ENCODE measurements at places on chromosomes 12 and 14. TPM values are rescaled to one million over a fixed set of nuclear protein-coding genes. Genes with fewer than 3 reads are reported as not detected.
A peak's percentile ranks its signal among the peaks of the same experiment; 100 is the strongest.

GRCh38 chr12:121718653-121719239, 6.2 kb downstream of the TMEM120B start:
- no peak overlapping the region for H3K4me3 ChIP-seq
- peaks cover 6% of the 10 kb centered on the region for H3K4me1 ChIP-seq
- no peaks in the 10 kb centered on the region for H3K27me3 ChIP-seq
- H3K27ac ChIP-seq = no peak overlapping the region
- no peaks in the 10 kb centered on the region for H3K36me3 ChIP-seq
- no peak for DNase-seq

DNA sequence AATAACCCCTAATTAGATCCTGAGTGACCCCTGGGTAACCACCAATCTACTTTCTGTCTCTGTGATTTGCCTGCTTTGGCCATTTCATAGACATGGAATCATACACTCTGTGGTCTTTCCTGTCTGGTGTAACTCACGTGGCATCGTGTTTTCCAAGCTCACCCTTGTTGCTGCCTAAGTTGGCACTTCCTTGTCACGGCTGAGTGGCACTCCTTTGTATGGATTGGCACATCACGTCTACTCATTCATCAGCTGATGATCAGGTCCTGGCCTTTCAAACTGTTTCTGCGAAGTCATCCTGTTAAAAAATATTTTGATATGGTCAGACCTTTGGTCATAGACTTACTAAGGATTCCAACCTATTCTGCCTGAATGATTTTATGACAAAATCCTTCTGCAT, 87.7 kb downstream of the GLT1D1 start:
- no peak overlapping the region for H3K4me3 ChIP-seq
- DNase-seq = no peak
- no peaks in the 10 kb centered on the region for H3K27me3 ChIP-seq
- H3K4me1 ChIP-seq = no peaks in the 10 kb centered on the region
- no peaks in the 10 kb centered on the region for H3K36me3 ChIP-seq
- no peak overlapping the region for H3K27ac ChIP-seq

DNA sequence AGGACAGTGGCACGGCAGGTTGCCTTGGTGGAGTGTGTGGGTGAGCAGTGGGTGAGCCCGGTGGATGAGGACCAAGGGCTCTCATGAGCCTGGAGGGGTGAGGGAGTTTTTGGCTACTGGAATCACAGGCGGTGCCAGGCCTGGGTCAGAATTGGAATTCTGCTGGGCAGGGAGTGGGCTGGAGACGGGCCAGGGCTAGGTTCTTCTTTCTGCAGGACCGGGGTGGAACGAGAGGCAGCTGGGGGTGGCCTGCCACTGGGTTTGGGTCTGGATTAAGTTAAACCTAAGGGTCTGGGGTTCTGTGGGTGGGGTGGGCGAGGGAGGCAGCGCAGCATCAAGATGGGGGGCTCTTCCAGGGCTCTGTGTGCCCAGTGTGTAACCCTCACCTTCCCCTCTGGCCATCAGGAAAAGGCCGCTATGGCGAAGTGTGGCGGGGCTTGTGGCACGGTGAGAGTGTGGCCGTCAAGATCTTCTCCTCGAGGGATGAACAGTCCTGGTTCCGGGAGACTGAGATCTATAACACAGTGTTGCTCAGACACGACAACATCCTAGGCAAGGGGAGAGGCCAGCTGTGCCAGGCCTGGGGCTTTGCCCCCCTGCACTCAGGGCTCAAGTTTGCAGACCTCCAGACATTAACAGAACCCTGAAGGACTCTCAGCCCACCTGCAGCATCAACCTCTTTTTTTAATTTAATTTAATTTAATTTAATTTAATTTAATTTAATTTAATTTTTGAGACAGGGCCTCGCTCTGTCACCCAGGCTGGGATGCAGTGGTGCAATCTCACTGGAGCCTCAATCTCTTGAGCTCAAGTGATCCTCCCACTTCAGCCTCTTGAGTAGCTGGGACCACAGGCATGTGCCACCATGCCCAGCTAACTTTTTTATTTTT, 7.0 kb downstream of the ACVRL1 start:
- peaks cover 58% of the 10 kb centered on the region for H3K4me1 ChIP-seq
- peak overlapping the region; percentile 59 for H3K4me3 ChIP-seq
- H3K27ac ChIP-seq = peak overlapping the region; percentile 58
- H3K36me3 ChIP-seq = no peaks in the 10 kb centered on the region
- H3K27me3 ChIP-seq = peaks cover 3% of the 10 kb centered on the region
- no peak for DNase-seq

DNA sequence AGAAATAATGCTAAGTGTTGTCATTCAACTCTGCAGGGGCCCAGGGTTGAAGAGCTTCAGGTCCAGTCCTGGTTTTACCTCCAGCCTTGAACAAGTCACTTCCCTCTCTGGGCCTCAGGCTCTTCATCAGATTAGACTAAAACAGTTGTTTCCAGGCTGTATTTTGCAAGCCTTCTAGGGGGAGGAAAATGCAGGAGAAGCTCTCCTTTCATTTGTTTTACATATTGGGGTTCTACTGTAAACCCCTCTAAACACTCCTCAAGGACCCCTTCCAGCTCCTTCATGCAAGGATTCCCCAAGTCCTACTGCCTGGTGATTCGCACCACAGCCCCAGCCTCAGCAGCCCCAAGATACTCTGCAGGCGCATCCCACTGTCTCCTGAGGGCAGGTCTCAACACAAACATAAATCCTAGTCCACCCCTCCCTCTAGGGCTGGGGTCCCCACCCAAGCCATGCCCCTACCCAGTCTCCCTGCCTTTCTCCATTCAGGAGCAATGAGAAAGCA, 2.7 kb downstream of the SDR9C7 start:
- H3K4me1 ChIP-seq = peaks cover 5% of the 10 kb centered on the region
- peak; percentile 84 for DNase-seq
- no peak overlapping the region for H3K4me3 ChIP-seq
- H3K27ac ChIP-seq = no peak overlapping the region
- H3K27me3 ChIP-seq = no peaks in the 10 kb centered on the region

- no peak overlapping the region for H3K4me3 ChIP-seq
- H3K36me3 ChIP-seq = peaks cover 5% of the 10 kb centered on the region
- no peaks in the 10 kb centered on the region for H3K27me3 ChIP-seq
- H3K4me1 ChIP-seq = peaks cover 15% of the 10 kb centered on the region
Observed at GRCh38 chr14:74141703-74142102, 56.9 kb downstream of the LIN52 start.

DNA sequence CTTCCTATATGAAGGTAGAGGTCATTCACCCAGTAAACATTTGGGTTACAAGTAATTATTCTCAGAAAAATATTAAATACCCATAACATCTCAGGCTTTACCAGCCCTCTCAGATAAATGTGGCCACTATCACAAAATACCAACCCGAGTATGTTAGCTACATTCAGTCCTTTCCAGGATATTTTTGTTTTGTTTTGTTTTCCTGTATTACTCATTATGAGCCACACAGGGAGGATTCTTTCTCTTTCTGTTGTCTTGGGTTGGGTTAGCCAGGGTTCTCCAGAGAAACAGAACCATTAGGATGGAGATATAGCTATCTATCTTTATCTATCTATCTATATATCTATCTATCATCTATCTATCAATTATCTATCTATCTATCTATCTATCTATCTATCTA, 947.6 kb upstream of the MDGA2 start:
- no peak overlapping the region for H3K27ac ChIP-seq
- DNase-seq = no peak
- no peak overlapping the region for H3K4me3 ChIP-seq

- no peak overlapping the region for H3K27ac ChIP-seq
- peak; percentile 72 for DNase-seq
- H3K27me3 ChIP-seq = no peaks in the 10 kb centered on the region
- H3K4me3 ChIP-seq = no peak overlapping the region
Observed at GRCh38 chr12:130775953-130776856, 60.1 kb upstream of the RIMBP2 start.

GRCh38 chr14:106538201-106538600, 1011.8 kb downstream of the TMEM121 start:
- no peak overlapping the region for H3K4me3 ChIP-seq
- no peaks in the 10 kb centered on the region for H3K36me3 ChIP-seq
- DNase-seq = no peak

- no peaks in the 10 kb centered on the region for H3K4me1 ChIP-seq
- no peaks in the 10 kb centered on the region for H3K27me3 ChIP-seq
- no peak overlapping the region for H3K4me3 ChIP-seq
- H3K36me3 ChIP-seq = no peaks in the 10 kb centered on the region
- no peak for DNase-seq
- H3K27ac ChIP-seq = no peak overlapping the region
Observed at GRCh38 chr12:29990971-29991370, 207.2 kb upstream of the TMTC1 start.

- no peak for DNase-seq
- H3K27ac ChIP-seq = no peak overlapping the region
- H3K4me1 ChIP-seq = no peaks in the 10 kb centered on the region
- no peaks in the 10 kb centered on the region for H3K36me3 ChIP-seq
Observed at GRCh38 chr12:728781-729180, 23.6 kb upstream of the WNK1 start.

DNA sequence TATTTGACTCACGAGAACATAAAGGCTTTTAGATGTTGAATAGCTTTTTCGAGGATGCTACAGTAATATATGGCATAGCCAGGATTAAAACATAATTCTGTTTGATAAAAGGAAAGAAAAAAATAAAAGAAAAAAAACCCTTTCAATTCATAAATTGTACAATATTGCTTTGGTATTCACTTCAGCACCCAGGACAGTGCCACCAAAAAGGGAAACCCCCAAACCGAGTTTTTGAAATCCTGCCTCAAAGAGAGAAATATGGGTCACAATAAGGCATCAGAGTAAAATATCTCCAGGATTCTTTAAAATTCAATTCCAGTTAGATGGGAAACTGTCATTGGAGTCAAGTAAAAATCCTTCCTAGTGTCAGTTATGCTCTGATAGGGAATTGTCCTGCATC, 551.2 kb upstream of the SEL1L start:
- DNase-seq = no peak
- no peaks in the 10 kb centered on the region for H3K4me1 ChIP-seq
- H3K27me3 ChIP-seq = no peaks in the 10 kb centered on the region
- H3K27ac ChIP-seq = no peak overlapping the region

- H3K27me3 ChIP-seq = no peaks in the 10 kb centered on the region
- no peak overlapping the region for H3K4me3 ChIP-seq
- DNase-seq = no peak
- no peaks in the 10 kb centered on the region for H3K4me1 ChIP-seq
- H3K27ac ChIP-seq = no peak overlapping the region
Observed at GRCh38 chr12:131729254-131729955, 18.5 kb downstream of the SFSWAP start.

- H3K4me3 ChIP-seq = no peak overlapping the region
- DNase-seq = no peak
- H3K27me3 ChIP-seq = no peaks in the 10 kb centered on the region
- H3K27ac ChIP-seq = no peak overlapping the region
- no peaks in the 10 kb centered on the region for H3K4me1 ChIP-seq
Observed at GRCh38 chr14:35248476-35248788, 43.8 kb upstream of the PSMA6 start.

Gene LAG3
- 1.2 TPM for polyA plus RNA-seq

Gene GLI1
- polyA plus RNA-seq = 1.7 TPM

Gene RND1
- polyA plus RNA-seq = 22.0 TPM

Gene ACRBP
- 0.93 TPM for polyA plus RNA-seq

Gene PLD4
- 0.71 TPM for polyA plus RNA-seq

Gene SPRYD4
- polyA plus RNA-seq = 2.0 TPM

Gene FBXO34
- polyA plus RNA-seq = 16.3 TPM

Measured in lung (tissue), 17 donors.